ENCODE measurements at places on chromosomes 12 and 14.

DNA sequence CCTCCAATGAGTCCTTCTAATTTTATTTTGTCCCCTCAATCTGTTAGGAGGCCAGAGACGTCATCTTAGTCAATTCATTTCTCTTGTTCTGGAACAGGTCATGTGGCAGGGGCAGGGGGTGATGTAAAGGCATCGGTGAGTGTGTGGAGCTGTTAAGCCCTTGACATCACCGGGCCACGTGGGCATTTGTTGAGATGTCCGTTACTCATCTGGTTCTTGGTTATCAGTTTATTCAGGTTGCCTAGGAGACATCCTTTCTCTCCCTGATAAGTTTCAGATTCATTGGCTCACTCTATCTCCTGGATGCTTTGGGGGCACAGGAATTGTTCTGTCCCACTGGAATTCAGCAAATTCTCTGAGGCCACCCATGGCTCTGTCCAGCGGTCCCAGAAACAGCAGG is 33.6 kb upstream of the SEL1L start:
- DNase-seq: no peak

- DNase-seq: no peak
These were observed at the start of gene CTSG for GRCh38 chr14:24576182-24576581. CTSG (minus strand) TSS chr14:24576250; CDS start chr14:24576223, 27 bp downstream.

DNA sequence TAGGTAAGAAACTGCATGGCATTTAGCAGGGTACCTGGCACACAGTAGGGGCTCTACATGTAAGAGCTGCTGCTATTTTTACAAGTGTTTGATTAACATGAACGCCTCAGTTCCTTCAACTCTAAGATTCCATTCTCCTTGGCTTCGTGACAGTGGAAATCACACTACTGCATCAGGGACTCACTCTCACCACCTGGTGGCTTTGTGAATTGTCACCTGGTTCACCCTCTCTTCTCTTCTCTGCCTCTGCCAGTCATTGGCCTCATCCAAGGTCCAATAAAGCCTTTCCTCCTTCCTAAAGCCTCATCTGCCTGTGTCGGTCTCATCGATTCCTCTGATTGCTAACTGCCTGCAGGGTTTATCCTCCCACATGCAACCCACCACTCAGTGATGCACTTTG is 476.4 kb downstream of the VRK1 start:
- DNase-seq: no peak

GRCh38 chr14:77241955-77242354 is 29.1 kb downstream of the NGB start:
- DNase-seq: no peak

DNA sequence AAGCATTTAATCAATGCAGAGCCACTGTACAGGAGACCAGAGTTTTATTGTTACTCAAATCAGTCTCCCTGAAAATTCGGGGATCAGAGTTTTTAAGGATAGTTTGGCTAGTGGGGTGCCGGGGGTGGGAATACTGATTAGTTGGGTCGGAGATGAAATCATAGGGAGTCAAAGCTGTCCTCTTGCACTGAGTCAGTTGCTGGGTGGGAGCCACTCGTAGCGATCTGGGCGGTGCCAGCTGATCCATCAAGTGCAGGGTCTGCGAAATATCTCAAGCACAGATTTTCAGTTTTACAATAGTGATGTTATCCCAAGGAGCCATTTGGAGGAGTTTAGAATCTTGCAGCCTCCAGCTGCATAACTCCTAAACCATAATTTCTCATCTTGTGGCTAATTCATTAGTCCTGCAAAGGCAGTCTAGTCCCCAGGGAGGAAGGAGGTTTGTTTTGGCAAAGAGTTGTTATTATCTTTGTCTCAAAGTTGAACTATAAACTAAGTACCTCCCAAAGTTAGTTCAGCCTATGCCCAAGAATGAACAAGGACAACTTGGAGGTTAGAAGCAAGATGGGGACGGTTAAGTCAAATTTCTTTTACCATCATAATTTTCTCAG is 169.4 kb upstream of the PLEKHG7 start:
- DNase-seq: no peak

DNA sequence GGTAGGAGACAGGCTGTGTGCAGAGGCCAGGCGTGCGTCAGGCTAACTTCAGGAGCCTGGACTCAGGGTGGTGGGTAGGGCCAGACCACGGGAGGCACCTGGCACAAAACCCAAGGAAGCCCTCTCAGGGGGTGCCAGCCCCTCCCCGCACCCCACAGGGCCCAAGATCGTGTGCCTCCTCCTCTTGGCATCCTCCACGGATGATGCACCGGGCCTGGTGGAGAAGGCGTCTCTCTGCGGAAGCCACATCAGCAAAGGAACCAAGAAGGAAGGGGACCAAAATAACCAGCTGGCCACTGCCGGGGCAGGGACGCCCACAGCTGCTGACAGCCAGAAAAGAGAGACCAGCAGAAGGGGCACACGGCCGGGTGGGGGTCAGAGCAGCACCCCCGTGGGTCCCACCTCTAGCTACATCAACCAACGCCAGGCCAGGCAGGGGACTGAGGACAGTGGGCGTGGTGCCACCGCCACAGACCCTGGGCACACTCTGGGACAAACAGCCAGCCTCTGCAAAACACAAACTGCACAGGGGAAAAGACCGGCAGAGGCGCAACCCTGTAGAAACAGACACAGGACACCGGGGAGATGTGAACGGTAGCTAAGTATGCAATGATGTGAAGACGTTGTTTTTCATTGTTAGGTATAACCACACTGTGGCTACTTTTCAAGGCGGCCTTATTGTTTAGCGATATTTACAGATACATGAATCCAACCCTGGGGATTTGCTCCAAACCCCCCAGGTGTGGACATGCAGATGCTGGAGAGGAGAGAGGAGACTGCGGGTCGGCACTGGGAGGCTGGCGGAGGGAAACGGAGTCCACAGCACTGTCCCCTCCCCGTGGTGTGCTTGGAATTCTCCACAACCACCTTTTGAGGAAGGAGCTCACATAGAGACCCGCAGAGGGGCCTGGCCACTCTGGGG is 26.1 kb upstream of the C14orf180 start:
- DNase-seq: no peak

DNA sequence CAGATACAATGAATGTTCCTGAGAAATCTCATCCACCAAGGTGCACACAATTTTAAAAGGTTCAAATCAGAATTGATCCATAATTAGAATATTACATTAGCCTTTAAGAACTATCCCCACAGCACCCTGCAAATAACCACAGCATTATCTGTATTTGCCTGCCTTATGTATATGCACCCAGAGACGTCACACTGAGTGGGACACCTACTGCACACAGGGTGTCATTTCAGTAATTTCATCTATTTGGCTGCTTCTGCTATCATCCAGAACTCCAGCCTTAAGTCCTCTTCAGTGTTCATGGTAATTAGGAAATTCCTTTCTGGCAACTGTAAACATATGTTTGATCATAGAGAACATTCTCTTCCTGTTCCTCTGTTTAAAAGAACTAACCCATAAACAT is 298.4 kb downstream of the SYT1 start:
- no peak for DNase-seq

DNA sequence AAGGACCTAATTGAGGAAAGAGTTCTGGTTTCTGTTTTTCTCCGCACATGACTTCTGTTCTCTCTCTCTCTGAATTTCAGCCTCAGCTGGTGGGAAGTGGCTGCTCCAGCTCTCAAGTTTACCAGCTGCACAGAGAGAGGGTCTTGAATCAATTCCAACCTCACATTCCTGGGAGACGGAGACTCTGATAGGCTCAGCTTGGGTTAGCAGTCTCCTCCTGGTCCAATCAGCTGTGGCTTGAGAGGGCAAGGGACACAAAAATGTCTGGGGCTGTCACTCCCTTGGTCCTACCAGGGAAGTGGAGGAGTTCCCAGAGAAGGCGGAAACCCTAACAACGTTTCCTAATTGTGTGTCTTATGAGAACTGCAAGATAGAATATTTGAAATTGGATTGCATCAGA is 7.0 kb downstream of the CCDC63 start:
- DNase-seq: no peak

GRCh38 chr14:73365727-73366126 is 92.6 kb downstream of the NUMB start:
- DNase-seq: no peak

- DNase-seq: no peak
These were observed 66.6 kb downstream of the GALNT8 start for GRCh38 chr12:4786795-4787194.

GRCh38 chr14:24347134-24347533 is 7.3 kb upstream of the RIPK3 start:
- no peak for DNase-seq

DNA sequence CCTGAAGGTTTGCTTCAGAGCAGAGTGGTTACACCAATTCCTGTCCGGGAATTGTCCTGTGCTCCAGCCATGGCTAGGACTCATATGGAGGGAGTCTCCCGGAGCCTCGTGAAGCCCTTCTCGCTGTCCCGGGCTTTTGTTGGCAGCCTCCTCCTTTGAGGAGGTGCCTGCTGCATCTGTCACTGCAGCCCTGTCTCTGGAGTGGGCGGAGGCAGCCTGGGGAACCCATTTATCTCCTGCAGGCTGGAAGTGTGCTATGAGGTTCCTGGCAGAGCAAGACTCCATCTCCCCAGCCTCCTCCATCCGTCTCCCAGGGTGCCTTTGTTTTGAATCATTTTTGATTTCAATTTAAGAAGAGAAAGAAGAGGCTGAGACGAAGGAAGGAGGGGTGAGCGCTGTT is 355.3 kb downstream of the GLT1D1 start:
- DNase-seq: no peak

GRCh38 chr14:22886500-22887259 is 3.7 kb downstream of the REM2 start:
- peak; percentile 89 for DNase-seq

- DNase-seq: no peak
These were observed 21.5 kb downstream of the SUDS3 start for GRCh38 chr12:118397708-118398440.
